ENCODE measurements at places on chromosomes 16 and 17.

DNA sequence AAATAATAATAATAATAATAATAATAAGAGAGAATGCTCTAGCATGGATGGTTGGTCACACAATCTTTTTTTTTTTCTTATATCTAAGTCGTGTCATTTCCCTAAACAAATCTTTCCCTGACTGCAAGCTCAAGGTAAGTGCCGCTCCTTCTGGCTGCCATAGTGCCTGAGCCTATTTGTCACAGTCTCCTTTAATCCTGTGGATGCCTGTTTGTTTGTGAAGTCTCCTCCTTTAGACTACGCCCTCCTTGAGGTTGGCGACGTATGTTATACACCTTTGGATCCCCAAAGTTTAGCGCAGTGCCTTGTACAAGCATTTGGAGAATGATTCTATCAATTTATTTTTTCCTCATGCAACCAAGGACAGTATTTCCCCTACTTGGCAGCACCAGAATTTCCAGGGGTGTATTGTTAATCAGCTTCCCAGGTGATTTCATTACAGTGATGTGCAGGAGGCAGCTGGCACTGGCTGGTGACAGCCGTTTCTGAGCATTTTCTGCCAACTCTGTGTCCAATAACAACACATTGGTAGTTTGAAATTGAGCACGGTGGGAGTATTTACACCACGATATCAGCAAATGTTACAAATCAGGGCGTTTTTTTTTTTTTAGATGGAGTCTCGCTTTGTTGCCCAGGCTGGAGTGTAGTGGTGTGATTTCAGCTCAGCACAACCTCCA lies 26.6 kb downstream of the TMEM238L start:
- no peak for DNase-seq

DNA sequence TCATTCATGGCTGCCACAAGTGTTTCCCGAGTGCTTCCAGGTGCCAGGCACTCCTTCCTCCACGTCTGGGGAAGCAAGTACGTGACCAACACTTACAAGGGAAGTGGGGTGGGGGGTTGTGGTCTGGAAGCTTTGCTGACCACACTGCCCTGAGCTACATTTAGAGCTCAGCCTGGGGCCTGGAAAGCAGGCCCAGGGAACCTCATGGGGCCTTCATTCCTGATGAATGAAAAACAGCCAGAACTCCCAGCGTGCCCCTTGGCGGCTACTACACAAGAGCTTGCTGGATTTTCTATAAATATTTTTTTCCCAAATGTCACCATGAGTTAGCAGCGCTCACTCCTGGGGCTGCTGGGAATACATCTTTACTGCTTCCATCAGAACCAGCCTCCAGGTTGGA lies 73.3 kb downstream of the ABCC12 start:
- DNase-seq, result no peak

GRCh38 chr16:10984509-10984908 lies 40.1 kb downstream of the CLEC16A start:
- no peak for DNase-seq

DNA sequence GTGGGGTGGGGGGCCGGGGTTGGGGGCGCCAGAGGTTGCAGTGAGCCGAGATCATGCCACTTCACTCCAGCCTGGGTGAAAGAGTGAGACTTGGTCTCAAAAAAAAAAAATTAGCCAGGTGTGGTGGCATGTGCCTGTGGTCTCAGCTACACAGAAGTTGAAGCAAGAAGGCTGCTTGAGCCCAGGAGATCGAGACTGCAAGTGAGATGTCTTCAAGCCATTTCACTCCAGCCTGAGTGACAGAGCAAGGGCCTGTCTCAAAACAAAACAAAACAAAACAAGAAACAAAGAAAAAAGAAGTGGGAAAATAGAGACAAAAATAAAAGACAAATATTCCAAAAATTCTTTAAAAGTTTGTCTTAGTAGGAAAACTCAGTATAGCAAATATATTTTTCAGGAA lies 135.1 kb upstream of the CORO6 start:
- no peak for DNase-seq

- no peak for DNase-seq
These were observed 1.6 kb downstream of the TMC8 start for GRCh38 chr17:78132084-78132676.
